Posterior vena cava (tissue), 2 donors: ENCODE measurements at places on chromosomes 16 and 17.
A peak's percentile ranks its signal among the peaks of the same experiment; 100 is the strongest.

DNA sequence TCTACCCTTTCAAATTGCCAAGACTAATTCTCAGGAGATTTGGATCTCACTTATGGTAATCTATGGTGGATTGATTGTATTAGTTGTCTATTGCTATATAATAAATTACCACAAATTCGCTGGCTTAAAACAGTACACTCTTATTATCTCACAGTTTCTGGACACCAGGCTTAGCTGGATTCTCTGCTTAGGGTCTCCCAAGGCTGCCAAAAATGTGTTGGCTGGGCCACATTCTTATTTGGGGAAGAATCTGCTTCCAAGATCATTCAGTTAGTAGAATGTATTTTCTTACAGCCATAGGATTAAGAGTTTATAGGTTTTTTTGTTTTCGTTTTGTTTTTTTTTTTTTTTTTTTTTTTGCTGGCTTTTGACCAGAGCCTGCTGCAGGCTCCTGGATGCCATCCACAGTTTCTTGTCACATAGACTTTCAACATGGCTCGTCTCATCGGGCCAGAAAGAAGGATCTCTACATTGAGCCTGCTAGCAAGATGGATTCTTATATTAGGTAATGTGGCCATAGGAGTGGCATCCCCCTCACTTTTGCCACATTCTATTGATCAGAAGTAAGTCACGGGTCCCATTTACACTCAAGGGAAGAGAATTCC lies 415.3 kb downstream of the KIF2B start:
- DNase-seq: no peak

DNA sequence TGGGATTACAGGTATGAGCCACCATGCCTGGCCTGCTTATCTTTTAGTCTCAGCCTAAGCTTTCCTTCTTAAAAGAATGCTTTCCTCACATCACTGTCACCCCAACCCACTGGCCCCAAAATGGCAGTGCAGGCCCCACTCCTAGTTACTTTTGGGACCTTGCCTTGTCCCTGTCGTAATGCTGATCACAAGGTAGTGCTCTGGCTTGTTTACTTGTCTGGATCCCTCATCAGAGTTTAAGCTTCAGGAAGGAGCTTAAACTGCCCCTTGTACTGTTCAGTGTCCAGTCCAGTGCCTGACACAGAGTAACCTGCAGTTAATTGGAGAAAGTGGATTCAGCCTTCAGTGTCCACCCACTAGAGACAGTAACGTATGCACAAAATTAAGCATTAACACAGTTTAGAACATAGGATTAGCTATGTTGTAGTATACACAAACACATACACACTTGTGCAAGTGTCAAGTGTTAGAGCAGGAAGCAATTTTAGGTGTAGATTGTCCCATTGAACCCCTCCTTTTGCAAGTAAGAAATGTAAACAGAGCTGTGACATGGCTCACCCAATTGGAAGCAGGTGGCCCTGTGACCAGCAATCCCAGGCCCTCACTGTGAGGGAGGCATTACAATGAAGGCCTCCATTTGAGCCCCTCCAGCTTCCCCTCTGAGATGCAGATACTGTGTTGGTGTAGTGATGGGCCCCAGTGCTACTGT lies 44.2 kb downstream of the LDHD start:
- DNase-seq: no peak

- no peak for DNase-seq
Measured at GRCh38 chr16:62549875-62550274, 513.6 kb upstream of the CDH8 start.

DNA sequence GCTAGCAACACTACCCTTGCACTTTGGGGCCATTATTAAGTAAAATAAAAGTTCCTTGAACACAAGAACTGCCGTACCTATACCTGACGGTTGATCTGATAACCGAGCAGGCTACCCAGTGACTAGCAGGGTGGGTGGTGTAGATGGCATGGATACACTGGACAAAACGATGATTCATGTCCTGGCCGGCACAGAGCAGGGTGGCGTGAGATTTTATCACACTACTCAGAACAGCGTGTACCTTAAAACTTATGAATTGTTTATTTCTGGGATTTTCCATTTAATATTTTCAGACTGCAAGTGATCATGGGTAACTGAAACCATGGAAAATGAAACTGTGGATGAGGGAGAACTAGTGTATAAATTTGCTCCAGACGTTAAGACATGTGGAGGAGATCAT lies 41.0 kb upstream of the MSI2 start:
- DNase-seq: no peak

GRCh38 chr16:5601957-5602356 lies 504.4 kb upstream of the EEF2KMT start:
- no peak for DNase-seq

GRCh38 chr17:48908853-48909394 lies 717 bp downstream of the UBE2Z start:
- peak; percentile 92 for DNase-seq

- no peak for DNase-seq
Measured at GRCh38 chr16:66451548-66451947, 24.5 kb downstream of the BEAN1 start.

DNA sequence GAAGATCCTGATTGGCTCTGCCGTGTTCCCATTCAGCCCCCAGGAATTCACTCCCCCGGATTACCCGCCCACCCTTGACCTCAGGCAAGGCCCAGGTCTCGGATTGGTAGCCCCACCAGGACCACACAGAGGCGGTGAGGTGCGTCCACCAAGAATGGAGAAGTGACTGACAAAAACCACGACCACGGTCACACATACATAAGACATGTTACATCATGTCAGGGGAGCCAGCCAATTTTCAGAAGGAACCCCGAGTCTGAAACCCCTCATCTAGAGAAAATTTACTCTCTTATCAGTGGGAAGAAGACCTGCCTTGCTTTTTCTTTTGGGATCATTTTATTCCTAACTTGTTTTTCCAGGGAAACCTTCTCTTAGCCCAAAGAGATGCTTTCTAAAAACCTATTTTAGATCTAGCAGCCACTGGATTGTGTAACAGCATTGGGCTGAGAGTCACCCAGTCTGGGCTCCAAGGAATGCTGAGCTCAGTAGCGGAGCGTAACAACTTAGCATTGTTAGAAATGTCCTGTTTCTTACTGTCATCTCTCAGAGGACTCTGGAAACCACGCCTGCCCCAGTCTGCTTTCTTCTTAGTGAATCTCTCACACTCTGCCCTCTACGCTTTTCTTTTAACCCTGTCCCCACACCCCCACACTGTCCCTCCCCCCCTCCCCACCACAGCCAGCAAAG lies 164.1 kb downstream of the CMIP start:
- no peak for DNase-seq

GRCh38 chr16:50587543-50587942 lies 39.3 kb downstream of the NKD1 start:
- DNase-seq: no peak

DNA sequence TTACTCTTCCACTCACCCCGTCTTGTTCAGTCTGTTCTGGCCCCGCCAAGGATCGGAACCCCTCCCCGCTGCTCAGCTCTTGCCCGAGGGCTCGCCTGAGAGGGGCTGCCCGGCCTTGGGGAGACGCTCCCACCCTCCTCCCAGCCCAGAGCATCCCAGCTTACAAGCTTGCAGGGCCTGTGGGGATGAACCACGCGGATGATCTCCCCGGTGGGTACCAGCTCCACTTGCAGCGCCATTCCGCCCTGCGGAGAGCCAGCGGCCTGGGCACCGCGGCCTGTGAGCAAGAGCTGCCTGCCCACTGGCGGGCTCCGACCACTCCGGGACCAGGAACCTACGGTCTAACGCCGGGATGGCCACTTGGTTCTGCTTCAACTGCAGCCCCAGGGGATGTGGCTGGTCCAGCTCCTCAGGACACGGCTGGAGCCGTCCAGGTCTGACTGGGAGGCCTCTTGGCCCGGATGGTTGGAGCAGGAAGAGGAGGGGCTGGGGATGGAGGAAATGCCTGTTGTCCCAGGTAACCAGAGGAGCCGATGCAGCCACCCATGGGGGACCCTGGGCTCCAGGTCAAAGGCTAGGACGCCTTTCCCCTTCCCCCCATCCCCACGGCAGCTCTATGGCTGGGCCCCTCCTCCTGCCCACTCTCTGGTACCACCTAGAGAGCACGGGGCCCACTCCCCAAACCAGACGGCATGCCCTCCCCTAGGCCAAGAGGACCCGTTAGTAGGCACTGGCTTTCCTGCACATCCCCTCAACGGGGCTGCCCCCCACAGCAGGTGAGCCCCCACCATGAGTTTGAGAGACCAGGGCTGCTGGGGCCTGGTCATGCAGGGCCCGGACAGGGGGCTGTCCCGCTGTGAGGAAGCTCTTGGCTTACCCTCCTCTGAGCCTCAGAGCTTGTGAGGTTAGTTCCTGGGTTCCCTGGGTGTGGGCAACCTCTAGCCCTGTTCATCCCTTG lies at the start of gene MYO1C:
Gene MYO1C, minus strand, starts transcription at position 438 of the 958 bp plus-strand sequence. Its CDS starts 199 bp downstream, at position 239.
- no peak for DNase-seq

DNA sequence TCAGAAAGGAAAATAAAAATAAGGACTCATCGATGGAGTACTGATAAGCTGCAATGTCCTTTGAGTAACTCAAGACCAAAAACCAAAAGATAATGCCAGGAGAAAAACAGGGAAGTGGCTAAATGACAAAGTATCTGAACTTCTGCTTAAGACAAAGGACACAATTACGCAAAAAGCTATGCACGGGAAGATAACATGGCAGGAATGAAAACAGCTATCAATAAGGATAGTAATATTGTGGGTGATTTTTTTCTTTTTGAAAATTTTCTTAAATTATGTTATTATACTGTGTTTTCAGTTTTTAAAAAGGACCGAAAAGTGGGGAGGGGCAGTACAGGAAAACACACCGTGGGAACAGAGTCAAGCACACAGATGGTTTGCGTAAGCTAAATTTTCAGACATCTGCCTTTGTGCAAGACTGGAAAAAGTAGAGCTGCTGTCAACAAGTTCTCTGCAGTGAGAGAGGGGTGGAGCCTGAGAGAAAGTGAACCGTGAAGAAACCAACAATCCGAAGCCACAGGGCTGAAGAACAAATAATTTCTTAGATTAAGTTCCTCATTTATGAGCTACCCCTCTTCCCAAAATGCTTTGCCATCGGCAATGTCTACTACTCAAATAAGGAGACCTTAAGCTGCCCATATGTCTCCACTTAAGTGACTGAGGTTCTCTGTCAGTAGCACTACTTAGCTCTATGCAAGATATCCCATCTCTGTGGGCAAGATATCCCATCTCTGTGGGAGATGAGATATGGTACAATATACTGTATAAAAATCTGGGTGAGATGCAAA lies 99.9 kb upstream of the CORO6 start:
- no peak for DNase-seq

- DNase-seq: no peak
Measured at GRCh38 chr16:68909099-68909733, 65.9 kb downstream of the TANGO6 start.

DNA sequence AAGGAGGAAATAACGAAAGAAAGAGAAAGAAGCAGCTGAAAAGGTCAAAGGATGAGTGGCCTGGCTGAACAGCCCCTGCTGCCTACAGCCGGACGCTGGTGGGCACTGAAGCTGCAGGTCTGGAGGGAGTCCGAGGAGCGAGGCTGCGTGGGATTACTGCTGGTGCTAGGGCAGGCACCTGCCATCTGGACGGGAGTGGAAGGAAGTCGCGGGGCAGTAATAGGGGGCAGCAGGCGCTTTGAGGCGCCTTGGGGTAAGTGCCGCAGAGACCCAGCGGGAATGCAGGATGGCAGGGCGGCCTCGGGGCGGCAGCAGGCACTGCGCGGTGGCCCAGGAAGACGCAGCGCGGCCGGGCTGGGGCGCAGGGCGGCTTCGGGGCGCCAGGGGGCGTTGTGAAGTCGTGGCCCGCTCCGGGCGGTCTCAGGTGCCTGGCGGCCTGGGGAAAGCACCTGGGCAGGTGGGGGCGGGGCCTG lies 303 bp upstream of the SCNN1G start:
- peak; percentile 88 for DNase-seq

- no peak for DNase-seq
Measured at GRCh38 chr17:60392845-60393702, 1.1 kb upstream of the USP32 start.

GRCh38 chr16:15672514-15673167 lies 22.6 kb downstream of the NDE1 start:
- DNase-seq: peak; percentile 97

GRCh38 chr16:75305364-75306098 lies 54.1 kb upstream of the BCAR1 start:
- peak; percentile 91 for DNase-seq
